ENCODE measurements at places on chromosomes 7 and 10.

GRCh38 chr7:119571666-119572065, 701.3 kb upstream of the KCND2 start:
- no peak for DNase-seq

- DNase-seq: peak; percentile 44
Observed at GRCh38 chr10:97195706-97196222, 10.0 kb upstream of the SLIT1 start.

- DNase-seq: no peak
Observed at GRCh38 chr10:133475821-133476640, 22.3 kb downstream of the SCART1 start.

GRCh38 chr10:110268971-110269370, 35.7 kb downstream of the SMNDC1 start:
- peak; percentile 50 for DNase-seq

DNA sequence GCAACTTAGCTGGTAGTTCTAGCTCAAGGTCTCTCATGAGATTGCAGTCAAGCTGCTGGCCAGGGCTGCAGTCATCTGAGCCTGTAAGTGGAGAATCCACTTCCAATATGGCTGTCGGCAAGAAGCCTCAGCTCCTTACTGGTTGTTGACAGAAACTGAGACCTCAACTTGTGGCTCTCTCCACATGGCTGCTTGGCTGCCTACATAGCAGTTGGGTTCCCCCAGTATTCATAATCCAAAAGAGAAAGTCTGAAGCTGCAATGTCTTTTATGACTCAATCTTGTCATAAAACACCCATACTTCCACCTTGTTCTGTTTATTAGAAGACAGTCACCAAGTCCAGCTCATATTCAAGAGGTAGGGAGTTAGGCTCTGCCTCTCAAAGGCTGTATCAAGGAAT, 334.9 kb upstream of the KMT2E start:
- DNase-seq: no peak

GRCh38 chr10:661597-662222, 27.8 kb downstream of the DIP2C start:
- DNase-seq: no peak

DNA sequence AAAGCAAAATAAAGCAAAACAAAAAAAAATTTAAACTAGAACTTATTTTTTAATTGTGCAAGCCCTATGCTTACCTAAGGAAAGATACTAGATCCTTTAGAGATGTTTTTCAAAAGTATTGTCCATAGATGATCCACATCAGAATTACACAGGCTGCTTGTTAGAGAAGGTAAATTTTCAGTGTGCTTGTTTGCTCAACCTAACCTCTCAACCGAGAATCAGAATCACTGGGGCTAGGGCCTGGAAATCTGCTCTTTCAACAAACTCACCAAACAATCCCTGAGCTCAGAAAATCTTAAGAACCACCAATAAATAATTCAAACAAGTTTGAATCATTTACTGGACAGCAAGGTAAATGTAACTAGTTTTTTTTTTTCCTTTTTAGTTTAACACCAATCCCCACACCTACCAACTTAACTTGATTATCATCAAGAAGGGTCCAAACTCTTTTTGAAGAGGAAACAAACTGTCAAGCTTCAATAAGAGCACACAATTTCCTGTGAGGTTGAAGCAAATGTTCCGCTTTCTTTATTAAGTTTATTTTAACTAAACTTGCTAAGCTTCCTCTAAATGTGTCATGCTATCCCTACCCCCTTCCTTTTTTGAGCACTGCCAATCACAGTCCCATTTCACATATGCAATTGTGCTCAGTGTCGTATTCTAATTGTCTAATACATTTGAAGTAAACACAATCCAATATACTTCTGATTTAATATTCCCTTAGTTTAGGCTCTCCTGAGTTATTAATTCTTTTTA, 7.4 kb upstream of the TSPAN33 start:
- no peak for DNase-seq

GRCh38 chr10:129033340-129033739, 433.7 kb upstream of the MGMT start:
- no peak for DNase-seq

- no peak for DNase-seq
Observed at GRCh38 chr10:8336629-8337331, 282.3 kb downstream of the GATA3 start.

- DNase-seq: peak; percentile 80
Observed at GRCh38 chr10:14371581-14371980, 40.9 kb upstream of the FRMD4A start.

DNA sequence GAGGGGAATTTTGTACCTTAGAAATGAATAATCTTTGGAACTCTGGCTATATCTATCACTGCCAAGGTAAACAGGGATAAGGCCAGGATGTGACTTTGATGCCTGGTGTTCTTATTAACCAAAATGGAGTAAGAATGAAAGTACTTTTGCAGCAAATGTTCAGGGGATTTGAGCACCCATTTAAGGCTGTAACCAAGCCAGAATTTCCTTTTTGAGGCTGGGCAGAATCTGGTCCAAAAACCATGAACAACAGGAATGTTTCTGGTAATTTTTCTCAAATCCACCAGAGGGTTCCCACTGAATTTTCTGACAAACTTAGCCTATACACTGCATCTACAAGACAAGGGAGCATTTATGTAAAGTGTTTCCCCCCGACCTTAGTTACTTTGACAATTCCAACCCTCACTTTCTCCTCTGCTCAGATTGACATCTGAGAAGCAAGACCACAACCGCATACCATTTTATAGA, 120.6 kb downstream of the BAMBI start:
- no peak for DNase-seq

- peak; percentile 98 for DNase-seq
Observed at GRCh38 chr7:78141522-78142281, 343.1 kb downstream of the PHTF2 start.

DNA sequence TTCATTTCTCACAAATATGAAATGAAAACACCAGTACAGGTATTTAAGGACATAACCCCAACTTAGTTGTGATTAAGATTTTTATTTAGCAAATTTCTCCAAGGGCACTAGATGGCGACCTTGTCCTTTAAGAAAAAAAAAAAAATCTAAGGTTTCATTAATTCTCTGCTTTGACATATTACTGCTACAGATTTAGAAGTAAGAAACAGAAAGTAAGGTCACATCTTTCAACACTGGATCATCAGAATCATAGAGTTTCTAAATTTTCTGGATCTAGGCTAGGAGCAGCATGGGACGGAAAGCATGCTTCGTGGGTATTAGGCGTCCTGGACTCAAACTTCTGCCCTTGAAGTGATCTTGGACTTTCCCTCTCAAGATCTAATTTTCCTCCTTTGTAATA, 85.5 kb upstream of the PRKG1 start:
- DNase-seq: no peak

GRCh38 chr7:30029696-30030095, 1.5 kb downstream of the PLEKHA8 start:
- DNase-seq: no peak

- no peak for DNase-seq
Observed at GRCh38 chr7:15197042-15197977, 294.8 kb upstream of the DGKB start.

DNA sequence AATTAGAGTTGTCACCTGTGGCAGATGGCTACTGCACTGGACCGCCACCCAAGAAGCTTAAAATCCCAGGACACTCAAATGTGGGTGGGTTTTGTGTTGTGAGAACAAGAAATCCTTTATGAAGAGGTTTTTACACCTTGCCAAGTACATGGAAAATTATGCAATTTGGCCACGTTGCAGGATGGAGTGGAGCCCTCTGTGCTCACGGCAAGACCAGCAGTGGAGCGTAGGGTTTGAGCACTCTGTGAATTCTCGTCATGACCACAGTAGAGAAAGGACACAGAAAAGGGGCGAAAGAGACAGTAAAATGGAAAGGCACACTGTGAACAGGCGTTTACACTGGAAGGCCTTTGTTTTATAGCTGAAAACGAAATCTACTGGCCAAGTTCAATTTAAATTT, 222.6 kb downstream of the ADARB2 start:
- no peak for DNase-seq

GRCh38 chr10:5971315-5971832, 6.0 kb downstream of the IL15RA start:
- no peak for DNase-seq

DNA sequence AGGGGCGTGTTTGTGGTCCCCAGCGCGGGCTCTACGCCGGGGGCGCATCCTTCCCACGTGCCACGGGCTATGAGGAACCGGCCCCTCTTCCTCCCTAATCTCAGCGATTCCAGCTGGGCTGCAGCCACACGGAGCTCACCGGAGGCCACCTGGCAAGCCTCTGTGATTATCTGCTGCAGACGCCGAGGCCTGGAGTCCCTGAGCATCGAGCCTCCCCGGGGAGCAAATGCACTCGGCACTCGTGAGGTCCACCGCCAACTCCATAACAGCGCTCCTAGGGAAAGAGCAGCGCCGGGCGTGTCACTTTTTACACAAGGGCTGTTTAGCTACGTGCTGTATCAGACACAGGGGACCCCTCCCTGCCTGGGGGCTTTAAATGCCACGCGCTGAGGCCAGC, 101.2 kb downstream of the DYNC2I1 start:
- peak; percentile 83 for DNase-seq

DNA sequence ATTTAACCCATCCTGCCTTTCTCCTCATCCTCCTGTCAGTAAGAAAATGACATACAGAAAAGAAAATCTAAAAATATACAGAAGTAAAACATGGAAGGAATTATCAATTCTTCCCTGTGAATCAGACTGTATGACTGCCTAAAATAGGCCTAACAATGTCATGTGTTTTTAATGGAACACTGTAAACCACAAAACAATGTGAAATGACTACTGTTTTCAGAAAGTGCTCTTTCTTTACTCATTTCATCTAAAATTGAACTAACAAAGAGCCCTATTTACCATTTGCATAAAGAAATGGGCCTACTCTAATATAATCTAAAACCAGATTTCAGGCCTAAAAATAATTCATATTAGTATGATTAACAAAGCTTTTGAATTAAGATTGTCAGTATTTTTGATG, 35.7 kb downstream of the SEMA3E start:
- DNase-seq: no peak

DNA sequence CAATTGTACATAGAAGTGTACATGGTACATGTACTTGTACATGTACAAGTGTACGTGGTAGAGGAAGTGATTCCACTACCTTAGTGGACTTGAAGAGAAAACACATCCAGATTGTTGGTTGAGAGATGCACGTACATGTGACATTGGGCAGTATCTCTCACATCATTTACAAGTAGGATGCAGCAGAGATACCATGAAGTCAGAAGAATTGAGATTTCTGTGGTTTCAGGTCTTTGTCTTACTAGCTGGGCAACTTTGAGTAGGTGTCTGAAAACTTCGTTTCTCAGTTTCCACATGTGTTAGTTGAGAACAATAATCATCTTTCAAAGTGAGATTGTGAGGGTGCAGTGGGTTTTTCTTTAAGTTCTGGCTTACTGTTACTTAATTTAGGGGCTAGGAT, 21.5 kb downstream of the CLDN12 start:
- DNase-seq: no peak

- DNase-seq: no peak
Observed at GRCh38 chr7:80760292-80760691, 121.8 kb downstream of the CD36 start.

GRCh38 chr10:130717083-130717482, 580.9 kb downstream of the GLRX3 start:
- no peak for DNase-seq

GRCh38 chr7:158028971-158029370, 558.7 kb downstream of the PTPRN2 start:
- no peak for DNase-seq

DNA sequence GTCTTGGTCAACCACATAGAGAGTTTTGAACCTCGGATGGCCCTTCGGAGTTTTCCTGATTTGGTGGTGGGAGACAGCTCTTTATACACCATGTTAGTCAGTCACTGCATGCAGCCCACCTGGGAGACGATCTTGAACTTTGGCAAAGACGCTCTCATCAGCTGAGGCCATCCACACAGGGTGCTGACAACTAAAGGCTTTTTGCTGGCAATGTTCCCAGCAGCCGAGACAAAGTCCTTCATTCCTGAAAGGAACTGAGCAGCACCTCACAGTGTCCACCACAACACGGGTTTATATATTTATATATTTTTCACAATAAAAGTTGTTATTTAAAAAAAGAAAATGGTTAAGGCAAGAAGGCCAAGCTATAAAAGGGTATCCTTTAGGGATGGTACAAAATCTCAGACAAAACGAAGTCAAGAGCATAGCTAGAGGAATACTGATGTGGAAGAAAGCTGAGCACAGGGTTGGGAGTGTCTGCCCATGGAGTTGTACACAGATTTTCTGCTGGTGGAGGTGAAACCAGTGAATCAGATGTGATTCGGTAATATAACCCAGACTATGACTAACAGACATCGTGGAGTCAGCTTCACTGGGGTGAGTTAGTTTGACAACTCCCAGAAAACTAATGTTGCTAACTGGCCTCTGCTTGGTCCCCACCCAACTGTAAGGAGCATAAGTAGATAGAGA, 27.4 kb upstream of the CAPZA2 start:
- no peak for DNase-seq

DNA sequence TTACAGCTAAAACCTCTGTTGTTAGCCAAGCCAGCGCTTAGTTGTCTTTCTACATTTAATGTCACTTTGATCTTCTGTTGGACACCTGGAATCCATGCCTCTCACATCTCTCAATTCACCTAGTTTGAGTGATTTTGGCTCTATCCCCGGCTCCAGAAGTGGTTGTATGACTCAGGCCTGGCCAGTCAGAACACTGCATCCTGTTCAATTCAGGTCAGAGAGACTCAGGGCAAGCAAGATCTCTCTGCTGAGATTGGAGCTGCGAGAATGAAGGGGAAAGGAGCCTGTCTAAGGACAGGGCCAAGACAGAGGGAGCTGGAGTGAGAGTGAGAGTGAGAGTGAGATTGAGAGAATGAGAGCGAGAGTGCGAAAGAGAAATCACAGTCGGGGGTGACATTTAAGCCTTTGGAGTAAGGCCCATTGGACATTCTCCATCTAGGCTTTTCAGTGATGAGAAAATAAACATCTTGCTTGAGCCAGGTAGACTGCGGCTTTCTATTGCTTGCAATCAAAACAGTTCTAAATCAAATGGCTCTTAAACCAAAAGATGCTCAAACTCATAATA, 83.3 kb upstream of the DYNC1I1 start:
- DNase-seq: no peak

GRCh38 chr7:142414135-142414534, 156.3 kb upstream of the PRSS58 start:
- no peak for DNase-seq

GRCh38 chr7:120985839-120986238, 2.7 kb upstream of the CPED1 start:
- no peak for DNase-seq

GRCh38 chr7:158609313-158609974, 21.8 kb upstream of the PTPRN2 start:
- DNase-seq: no peak

GRCh38 chr10:109846832-109847231, 76.5 kb downstream of the XPNPEP1 start:
- no peak for DNase-seq

All from NCI-H2171 treated with DMSO at 0.1 percent for 48 hours (cell line).